ENCODE measurements at places on chromosomes 16 and 17.

- DNase-seq = no peak
Observed at GRCh38 chr16:77332792-77333191, 102.0 kb downstream of the ADAMTS18 start.

- no peak for DNase-seq
Observed at GRCh38 chr16:57462978-57463362, 491 bp downstream of the POLR2C start.

DNA sequence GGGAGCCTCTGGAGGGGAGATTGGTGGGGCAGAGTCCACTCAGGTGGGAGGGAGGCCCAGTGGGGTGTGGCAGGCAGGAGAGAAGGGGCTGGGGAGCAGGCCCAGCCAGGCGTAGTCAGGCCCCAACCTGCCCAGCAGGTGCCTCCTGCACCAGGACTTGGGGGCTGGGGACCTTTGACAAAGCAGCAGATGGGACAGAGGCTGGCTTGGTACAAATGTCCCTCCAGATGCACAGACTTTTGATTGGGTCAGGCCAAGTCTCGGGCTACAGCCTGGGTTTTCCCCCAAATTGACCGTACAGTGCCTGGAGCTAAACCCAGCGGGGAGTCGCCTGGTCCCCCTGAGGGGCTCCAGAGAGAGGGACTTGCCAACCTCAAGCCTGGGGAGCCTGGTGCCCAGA lies 411 bp downstream of the GGT6 start:
- no peak for DNase-seq

- no peak for DNase-seq
Observed at GRCh38 chr17:9138161-9138717, 116.9 kb downstream of the NTN1 start.

DNA sequence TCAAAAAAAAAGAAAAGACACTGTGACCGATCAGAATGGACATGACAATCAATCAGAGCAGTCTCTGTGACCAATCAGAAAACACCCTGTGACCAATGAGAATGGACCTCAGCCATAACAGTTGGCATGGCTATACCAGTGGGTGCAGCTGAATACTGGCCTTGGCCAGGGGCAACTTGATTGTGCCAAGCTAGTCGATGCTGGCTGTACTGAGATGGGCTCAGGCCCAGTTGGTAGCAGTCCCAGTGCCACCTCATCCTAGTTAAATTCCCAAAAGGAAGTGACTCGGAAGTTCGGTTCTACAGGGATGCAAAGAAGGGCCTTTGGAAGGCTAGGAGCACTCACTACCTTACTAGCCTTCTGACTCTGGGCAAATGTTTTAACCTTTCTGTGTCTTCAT lies 37.2 kb upstream of the BCO1 start:
- DNase-seq = no peak

- DNase-seq = no peak
Observed at GRCh38 chr17:50908140-50908859, 42.1 kb upstream of the TOB1 start.

- no peak for DNase-seq
Observed at GRCh38 chr17:40873801-40874200, 6.8 kb upstream of the KRT12 start.

DNA sequence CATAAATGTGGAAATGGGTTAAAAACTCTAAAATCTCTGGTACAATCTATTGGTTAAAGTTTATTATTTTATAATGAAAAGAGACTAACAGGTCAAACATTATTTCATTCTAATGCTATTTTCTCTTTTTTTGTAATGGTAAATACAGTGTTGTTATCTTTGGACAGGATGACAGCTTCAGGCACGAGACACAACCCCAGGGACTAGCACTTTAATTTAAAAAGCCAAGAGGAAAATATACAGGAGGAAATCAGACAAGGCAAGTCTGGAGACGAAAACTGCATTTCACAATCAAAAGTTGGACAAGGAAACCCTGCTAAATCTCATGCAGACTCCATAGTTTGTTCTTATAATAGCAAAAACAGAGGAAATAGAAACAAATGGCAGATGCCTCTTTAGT lies 589.1 kb upstream of the CDH8 start:
- DNase-seq = no peak

DNA sequence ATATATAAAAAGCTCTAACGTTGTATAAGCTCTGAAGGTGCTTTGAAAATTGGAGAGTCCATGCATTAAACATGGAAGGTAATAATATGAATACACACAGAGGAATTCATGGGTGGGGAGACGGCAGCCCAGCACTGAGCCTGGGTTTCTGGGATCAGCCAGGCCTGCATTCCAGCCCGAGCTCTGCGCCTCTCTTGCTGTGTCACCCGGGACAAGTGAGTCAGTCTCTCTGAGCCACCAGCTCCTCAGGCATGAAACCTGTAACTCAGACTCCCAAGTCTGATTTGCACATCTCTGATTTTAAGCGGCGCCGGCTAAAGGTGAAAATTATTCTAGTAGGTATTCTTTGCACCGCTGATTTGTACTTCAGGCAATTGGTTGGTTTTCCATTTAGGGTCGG lies 238.8 kb downstream of the MRTFB start:
- no peak for DNase-seq

- DNase-seq = no peak
Observed at GRCh38 chr17:48244121-48244711, 136.7 kb downstream of the SNX11 start.

GRCh38 chr17:8921147-8921546 lies 44.4 kb downstream of the PIK3R5 start:
- DNase-seq = no peak
